Stimulated activated memory B cell treated with anti-CD40 and anti-IgM and Interleukin-4, amounts not matched to agents 10 μg/mL and 1 μg/mL and 100 μg/mL, for 72 hours (primary cell): ENCODE measurements at places on chromosomes 13 and 19.

DNA sequence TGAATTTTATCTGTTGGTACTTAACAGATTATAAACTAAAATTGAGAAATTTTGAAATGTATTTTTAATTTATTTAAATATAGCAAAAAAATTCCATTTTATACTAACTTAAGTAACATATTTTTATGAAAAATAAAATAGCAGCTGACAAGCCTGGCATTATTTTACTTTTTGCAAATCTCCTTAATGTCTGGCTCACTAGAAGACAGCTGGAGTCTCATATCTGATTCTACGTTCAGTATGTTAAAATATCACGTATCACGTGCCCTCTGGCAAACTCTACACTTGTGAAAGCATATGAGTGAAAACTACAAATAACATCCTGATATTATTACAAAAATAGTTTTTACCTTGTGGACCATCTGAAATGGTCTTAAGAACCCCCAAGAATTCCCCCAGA, 513.2 kb upstream of the NBEA start:
- ATAC-seq: no peak

DNA sequence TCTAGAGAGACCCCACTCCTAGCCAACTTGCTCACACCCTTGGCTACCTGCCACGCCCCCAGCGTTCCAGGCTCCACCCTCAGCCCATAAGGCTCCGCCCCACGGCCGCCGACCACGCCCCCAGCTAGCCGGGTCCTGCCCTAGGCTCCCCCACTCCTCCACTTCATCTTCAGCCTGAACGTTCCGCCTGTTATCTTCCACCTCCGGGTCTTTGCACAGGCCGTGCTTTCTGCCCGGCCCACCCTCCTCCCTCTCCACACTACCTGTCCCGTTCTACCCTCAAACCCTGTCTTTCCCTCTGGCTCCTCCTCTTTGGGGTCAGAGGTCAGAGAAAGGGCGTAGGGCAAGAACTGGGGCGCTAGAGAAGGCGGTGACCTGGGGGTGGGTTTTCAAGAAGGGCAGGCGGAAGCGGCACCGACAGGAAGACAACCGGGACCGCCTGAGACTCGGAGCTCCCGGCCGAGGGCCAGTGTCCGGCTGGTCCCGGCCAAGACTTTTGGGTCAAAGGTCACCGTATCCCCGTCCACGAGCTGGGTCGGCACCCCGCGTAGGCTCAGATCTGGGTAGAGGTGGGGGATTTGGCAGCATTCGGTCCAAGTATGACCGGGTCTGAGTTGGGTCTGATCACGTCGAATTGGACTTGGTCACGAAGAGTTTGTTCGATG, 2.2 kb downstream of the PDE4C start:
- no peak for ATAC-seq

DNA sequence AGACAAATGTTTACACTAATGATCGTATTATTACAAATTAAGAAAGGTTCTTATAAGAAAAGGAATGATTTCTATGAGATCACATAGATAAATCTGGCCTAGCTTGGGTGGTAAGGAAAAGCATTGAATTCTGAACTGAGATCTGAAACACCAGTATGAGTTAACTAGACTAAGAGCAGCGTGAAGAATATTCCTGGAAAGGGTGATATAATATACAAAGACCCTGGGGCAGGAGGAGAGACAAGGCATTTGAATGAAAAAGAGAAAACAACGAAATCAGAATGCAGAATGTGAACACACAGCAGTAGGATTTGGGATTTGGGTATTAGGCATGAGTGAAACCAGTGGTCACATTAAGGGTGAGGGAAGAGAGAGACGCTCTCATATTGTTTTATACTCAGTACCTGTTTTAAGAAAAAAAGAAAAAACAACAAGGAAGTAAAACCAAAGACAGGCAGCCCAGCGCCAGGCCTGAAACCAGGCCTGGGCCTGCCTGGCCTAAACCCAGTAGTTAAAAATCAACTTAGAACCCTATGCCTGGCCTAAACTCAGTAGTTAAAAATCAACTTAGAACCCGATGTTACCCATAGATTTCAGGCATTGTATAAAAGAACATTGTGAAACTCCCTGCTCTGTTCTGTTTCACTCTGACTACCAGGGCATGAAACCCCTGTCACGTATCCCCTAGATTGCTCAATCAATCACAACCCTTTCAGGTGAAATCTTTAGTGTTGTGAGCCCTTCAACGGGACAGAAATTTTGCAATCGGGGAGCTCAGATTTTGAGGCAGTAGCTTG, 287.1 kb downstream of the ITGBL1 start:
- ATAC-seq: peak; percentile 64

- ATAC-seq: no peak
Observed at GRCh38 chr19:30549151-30549550, 177.0 kb downstream of the ZNF536 start.

GRCh38 chr19:8306235-8307054, 1.7 kb downstream of the CD320 start:
- no peak for ATAC-seq

DNA sequence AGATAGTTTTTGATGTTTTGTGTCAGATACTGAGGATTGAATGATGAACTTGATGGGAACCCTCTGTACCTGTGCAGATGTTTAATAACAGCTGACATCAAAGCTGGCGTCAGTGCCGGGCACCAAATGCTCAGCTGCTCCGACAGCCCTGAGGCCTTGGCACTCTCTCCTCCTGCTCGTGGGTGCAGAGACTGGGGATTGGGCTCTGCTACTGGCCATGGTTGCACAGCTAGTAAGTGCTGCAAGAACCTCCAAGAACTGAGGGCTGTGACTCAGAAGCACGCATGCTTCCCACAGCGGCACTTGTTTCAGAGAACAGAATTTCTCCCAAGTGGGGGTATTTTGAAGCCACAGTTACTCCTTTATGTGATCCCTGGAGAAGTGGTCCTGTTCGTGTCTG, 5.9 kb downstream of the LAMP1 start:
- ATAC-seq: no peak

DNA sequence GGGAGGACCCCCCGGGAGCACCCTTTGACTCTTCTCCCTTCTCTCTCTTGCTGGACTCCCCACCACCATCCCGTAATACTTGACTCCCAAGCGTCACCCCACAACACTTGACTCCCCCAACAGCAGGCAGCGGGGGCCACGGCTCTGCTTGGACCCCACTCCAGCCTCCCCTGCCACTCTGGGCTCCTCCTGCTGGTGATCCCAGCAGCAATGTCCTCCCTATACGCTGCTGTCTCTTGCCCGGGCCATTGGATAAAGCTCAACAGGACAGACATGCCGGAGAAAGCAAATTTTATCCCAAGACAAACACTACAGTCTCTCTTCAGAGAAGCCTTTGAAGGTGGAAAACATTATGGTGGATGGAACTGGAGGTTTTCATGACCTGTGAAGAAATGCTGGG, 20.4 kb upstream of the AMER2 start:
- no peak for ATAC-seq

GRCh38 chr19:19120308-19121231, 17.7 kb downstream of the TMEM161A start:
- ATAC-seq: peak; percentile 43

DNA sequence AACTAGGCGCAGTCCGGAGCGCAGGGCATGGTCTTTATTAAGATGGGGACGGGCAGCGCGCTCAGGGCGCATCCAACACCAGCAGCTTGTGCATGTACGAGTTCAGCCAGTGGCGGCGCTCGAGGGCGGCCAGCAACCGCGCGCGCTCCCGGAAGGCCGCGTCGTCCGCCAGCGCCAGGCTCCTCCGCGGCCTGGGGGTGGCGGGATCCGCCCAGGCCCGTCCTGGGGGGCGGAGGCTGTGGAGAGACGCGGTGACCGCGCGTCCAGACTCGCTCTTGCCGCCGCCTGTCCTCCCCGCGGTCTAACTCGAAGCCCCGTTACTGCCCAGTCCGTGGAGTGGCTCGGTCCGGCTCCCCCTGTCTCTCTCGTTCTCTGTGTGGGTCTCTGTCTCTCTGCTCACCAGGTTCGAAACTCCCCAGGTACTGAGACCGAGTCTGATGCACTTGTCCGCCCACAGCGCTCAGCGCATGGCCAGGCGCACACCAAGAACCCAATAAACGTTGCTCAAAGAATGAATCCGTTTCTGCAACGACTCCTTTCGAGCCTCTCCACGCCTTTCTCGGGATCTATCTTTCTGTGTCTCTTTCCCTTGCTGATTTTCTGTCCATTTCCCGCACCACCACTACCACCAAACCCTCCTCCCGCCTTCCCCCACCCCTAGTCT, 702 bp downstream of the PTH2 start:
- peak; percentile 22 for ATAC-seq

GRCh38 chr19:19334063-19334988, 13.7 kb downstream of the MAU2 start:
- no peak for ATAC-seq

DNA sequence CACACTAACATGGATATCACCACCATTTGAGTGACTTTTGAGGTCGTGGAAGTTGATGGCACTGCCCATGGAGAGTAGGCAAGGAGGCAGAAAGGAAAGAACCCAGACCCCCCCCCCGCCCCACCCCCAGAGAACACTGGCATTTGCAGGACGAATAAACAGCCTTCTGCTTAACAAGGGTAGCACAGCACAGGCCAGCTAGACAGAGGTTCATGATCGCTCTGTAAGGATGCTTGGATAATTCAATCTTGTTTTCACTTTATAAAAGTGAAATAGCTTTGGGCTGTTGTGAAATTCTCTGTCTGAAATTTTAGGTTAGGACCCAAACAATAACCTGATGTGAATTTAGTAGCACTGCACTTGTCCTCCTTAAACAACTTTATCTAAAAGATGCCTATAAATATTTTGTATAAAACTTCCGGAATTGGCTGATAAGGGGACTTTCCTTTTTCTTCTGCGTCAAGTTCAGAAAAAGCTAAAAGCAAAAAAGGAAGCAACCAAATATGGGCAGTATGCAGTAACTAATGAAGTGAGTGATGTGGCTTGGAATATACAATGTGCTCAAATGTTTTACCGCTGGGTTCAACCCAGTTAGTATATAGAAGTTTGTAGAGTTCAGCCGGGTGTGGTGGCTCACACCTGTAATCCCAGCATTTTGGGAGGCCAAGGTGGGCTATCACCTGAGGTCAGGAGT, 163.7 kb downstream of the SHISA2 start:
- no peak for ATAC-seq

DNA sequence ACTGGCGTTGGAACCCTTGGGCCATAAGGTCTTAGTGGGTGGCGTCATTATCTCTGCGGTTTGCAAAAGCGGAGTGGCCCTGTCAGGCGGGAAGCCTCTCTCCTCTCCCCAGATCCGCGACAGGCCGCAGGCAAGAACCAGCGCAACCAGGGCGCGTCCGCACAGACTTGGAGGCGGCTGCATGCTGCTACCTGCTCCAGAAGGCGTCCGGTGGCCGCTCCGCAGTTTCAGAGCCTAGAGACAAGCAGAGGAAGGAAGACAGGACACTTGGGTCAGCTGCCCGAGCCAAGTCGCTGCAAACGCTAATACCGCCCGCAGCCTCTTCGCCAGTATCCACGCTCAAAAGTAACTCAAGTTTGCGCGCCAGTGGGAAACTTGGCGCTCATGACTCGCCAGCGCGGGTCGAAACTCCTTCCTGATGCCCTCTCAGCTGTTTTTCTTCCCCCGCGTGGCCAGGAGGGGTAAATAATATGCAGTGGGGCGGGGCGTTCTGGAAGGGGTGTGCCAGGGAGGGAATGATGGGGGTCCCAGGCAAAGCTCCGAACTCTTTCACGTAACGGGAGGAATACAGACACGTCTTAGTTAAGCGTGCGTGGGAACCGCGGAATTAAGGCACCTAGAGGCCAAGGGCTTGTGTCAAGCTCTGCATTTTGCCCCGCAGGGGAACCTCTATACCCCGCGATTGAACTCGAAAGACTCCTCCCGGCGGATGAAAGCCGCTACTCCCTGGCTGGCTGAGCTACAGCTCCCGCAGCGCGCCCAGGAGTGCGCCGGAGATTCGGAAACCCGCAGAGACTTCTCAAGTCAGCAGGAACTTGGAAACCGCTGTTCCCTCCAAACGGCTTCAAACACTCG, at the start of gene EDNRB:
Gene EDNRB, minus strand, starts transcription at position 441 of the 855 bp plus-strand sequence. Its CDS starts 258 bp downstream, at position 183.
- ATAC-seq: peak; percentile 18

GRCh38 chr19:2524840-2525723, 49.2 kb downstream of the GADD45B start:
- ATAC-seq: no peak

GRCh38 chr13:93549326-93550005, 322.9 kb downstream of the GPC6 start:
- ATAC-seq: no peak

GRCh38 chr19:38545596-38545995, 72.2 kb downstream of the MAP4K1 start:
- no peak for ATAC-seq

DNA sequence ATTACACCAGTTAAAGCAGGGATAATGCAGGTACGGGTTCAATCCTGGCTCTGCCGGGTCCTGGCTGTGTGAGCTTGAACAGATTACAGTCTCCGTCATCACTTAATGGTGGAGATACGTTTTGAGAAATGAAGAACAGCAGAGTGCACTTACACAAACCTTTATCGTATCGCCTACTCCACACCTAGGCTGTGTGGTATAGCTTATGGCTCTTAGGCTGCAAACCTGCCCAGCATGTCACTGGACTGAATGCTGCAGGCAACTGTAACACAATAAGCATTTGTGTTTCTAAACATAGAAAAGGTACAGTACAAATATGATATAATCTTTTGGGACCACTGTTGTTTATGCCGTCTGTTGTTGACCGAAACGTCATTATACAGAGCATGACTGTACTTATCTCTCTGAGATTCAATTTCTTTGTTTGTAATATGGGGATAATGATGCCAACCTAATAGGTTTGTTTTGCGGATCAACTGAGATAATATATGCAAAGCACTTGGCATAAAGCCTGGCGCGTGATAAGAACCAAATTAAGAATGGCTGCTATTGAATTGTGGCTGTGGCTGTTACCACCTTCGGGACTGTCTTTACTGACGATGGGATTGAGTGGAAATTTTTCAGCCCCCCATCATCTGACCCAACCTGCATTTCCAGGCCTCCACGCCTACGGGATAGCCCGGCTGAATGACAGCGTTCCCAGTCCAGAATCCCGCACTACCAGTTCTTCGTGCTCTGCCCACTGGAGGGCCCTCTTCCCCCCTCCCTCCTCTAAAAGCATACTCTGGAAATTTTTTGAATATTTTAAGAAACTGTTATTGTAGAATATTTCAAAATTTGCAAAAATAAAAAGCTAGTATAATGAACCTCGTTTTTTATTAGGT, 11.2 kb downstream of the KRTDAP start:
- no peak for ATAC-seq

- no peak for ATAC-seq
Observed at GRCh38 chr13:47886314-47886713, 114.8 kb downstream of the SUCLA2 start.
